Activated gamma-delta T cell treated with Interleukin-2 at 50 U/mL for 16 hours (primary cell): ENCODE measurements at places on chromosomes 12 and 14.

GRCh38 chr12:94762259-94762942 lies 112.0 kb upstream of the TMCC3 start:
- DNase-seq: no peak

GRCh38 chr14:38243696-38244240 lies 12.1 kb downstream of the CLEC14A start:
- DNase-seq: no peak

GRCh38 chr12:25308756-25309155 lies 58.0 kb upstream of the KRAS start:
- no peak for DNase-seq

DNA sequence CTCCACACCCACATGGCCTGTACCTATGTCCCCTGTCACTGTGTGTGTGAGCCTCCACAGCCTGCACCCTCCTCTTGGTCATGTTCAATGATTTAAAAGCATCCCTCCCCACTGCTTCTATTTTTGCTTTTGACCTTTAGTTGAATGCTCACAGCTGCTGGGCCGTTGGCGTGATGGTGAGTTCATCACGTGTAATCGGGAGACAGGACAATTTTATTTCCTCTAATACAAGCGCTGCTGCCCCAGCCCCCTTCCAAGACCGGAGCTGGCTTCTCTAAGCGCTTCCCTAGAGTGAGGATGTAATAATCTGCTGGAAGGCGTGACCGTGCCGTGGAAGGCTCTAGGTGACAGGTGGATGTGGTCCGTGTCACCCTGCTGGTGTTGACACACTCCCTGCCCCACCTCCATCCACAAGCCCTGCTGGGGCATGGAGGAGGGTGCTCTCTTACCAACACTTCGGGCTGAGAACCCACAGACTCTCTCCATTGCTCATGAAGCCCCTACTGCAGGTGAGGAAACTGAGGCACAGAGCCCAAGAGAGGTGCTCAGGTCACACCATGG lies 25.4 kb downstream of the CCDC85C start:
- DNase-seq: no peak

- no peak for DNase-seq
Observed at GRCh38 chr12:67582238-67582834, 66.2 kb upstream of the DYRK2 start.

DNA sequence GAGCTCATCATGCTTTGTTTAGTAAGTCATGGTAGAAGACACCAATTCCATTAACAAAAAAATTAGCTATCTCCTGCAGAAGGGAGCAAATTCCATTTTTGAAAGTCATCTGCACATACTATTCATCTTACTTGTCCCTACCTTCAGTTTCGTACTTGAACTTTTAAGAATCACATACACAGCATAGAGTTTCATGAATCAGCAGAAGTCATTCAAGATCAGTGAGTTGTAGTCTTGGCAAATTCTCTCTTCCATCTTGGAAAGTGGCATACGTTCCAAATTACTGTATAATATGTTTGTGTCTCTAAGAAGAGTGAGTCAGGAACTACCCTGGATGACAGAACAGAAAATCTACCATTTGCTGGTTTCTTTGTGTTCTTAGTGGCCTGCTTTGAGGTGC lies 14.1 kb downstream of the VRK1 start:
- DNase-seq: no peak

DNA sequence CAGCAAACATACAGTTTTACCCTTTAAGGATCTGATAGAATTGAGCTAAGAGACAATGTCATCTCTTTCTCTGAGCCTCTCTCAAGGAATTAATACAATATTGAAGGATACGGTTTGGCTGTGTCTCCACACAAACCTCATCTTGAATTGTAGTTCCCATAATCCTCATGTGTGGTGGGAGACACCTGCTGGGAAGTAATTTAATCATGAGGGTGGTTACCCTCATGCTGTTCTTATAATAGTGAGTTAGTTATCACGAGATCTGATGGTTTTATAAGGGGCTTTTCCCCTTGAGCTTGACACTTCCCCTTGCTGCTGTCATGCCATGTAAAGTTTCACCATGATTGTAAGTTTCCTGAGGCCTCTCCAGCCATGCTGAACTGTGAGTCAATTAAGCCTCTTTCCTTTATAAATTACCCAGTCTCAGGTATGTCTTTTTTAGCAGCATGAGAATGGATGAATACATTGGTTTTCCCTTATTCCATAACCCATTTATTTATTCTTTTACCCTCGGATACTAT lies 47.6 kb downstream of the TMEM30B start:
- DNase-seq: no peak

GRCh38 chr12:57185906-57186508 lies 30.6 kb upstream of the NXPH4 start:
- no peak for DNase-seq

DNA sequence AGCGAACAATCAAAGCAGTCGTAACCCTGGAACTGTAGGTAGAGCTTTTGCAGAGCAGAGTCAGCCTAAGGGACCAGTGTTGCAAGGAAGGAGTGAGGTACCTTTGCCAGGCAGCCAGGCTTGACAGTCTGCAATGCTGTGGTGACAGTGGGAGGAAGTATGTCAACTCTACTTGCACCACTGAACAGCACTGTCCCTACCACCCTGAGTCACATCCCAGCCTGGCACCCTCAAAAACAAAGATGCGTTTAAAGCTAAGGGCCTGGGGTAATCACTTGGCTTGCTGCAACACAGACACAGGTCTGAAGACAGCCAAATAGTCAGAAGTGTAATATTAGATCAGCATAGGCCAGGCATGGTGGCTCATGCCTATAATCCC lies 141.9 kb downstream of the DPF3 start:
- no peak for DNase-seq

DNA sequence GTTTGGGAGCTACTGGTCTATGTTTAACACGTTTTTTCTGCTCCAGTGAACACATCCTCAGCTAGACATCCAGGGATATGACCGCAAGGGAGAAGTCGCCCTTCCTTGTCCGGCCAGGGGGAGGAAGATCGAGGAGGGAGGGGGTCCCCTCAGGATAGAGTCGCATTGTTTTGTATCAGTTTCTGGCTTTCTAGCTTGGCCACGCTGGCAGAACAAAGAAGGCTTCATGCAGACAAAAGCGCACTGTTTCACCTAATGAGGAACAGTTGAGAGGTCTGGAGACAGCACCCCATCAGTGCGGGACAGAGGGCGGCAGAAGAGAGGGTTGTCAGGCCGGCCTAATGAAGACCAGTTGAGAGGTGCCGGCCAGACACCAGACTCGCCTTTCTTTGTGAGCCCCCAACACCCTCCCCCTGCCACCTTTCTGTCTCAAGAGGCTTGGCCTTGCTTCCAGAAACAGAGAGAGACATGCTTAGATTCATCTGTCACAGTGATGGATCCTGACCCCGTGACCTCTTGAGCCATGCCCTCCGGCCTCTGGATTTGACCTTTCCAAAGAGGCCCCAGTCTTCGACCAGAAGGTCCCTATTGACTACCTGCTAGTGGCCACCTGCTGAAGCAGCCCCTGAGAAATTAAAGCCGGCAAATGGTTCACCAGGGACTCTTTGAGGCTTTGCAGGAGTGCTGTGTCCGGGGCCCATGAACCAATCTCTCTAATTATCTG lies 254.7 kb upstream of the TBX3 start:
- no peak for DNase-seq

DNA sequence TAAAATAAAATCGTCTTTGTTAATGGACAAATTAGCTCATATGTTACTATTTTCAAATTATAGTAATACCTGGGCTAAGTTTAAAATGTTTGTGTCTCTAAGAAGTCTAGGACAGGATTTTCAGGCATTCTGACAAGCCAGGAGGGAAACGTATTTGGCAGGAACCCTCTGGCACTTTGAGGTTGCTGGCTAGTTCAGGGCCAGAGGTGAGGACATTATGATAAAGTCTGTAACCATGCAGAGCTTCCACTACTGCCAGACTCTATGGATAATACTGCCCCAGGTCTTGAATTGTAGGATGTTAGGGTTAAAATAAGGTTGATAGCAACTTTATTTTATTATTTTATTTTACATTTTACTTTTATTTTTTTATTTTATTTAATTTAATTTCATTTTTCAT lies 56.4 kb downstream of the RPAP3 start:
- no peak for DNase-seq

DNA sequence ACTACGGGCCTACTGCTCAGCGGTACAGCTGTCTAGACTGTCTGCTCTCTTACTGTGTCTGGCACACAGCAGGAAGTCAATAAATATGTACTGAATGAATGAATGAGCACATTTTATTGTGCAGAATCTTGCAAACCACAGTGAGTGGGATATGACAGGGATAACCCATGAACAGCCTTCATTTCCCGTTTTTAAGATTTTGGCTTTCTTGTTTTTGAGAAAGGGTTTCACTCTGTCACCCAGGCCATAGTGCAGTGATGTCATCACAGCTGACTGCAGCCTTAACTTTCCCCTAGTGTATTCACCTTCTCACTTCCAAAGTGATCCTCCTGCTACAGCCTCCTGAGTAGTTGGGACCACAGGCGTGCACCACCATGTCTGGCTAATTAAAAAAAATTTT lies 203.1 kb downstream of the AEBP2 start:
- DNase-seq: no peak

DNA sequence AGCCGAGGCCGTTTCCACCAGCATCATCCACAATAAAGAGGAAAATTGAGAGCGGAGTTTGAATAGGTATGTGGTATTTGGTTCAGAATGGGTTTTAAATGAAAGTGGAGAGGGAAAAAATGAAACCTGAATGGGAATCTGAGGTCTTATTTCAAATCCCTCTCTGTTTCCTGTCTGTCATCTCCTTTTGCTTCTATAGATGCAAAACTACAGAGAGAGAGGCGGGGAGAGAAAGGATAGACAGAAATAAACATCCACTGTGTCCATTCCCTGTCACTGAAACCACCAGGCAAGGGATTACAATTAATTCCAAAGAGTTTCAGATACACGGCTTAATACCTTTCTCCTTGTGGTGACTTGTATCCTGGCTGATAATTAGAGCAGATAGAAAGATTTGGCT lies 102.3 kb downstream of the DAD1 start:
- no peak for DNase-seq

GRCh38 chr14:32018391-32019092 lies 58.6 kb upstream of the ARHGAP5 start:
- DNase-seq: no peak

DNA sequence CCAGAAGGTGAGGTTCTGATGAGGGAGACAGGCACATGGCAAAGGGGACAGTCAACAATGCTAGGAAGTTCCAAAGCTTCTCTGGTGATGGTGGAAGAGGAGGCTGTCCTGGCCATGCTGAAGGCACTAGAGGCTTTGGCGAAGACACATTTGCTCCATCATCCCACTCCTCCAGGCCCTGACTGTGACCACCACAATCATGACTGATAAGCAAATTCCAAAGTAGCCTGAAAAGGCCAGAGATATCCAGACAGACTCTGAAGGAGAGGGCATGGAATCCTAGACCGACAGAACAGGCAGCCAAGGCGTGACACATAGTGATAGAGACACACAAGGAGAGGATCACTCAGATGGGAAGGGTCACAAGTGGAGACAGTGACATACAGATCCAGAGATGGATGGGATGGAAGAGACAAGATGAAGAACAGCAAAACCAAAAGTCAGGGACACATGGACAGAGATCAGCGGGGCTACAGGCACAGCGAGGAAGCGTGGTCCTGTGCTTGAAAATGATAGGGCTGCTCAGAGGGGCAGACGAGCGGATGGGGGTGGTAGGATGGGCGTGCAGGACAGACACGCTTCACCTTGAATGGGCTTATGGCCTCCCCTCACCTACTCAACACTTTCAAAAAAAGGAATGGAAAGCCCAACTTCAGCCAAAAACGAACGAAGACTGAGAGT lies 1.3 kb downstream of the ZFHX2 start:
- no peak for DNase-seq

DNA sequence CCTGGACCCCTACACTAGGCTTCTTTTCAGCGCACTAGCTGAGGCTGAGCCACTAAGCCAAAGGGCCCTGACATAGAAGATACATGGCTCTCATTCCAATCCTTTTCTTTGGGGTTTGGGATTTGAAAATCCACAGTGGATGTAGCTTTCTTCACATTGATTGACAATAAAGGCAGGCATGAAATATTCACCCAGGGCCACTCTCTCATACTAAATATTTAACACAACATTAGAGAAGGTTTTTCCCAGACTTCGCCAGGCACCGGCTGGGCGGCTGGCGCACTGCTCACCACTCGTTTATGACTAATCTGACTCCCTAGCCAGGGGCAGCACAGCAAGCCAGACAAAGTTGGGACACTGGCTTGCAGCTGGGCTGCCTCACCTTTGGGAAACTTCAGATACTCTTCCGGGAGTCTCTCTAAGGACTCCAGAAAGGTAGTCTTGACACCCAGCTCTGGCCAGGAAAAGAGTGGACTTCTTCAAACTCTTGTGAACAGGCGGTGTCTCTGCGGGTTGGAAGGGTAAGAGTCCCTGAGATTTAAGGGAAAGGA lies 699 bp upstream of the HOXC11 start:
- DNase-seq: no peak

DNA sequence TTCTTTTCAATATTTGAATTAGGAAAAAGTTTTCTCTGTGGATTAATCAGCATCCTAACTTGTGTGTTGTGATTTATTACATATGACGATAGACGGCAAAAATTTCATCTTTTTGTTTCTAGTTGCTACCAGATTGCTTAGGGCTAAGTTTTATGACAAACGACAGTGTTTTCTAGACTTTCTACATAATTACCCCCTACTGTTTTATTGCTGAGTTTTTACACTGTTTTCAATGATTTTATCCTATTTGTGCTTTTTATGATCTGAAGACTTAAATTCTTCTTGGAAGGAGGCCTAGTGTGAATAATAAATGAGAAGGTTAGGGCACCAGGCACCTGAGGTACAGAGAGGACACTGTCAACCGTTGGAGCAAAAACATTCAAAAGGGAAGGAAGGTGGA lies 88.1 kb downstream of the TXNDC16 start:
- no peak for DNase-seq

- no peak for DNase-seq
Observed at GRCh38 chr12:6574576-6575295, 6.6 kb upstream of the NOP2 start.

GRCh38 chr14:85175556-85175955 lies 354.4 kb upstream of the FLRT2 start:
- DNase-seq: no peak

GRCh38 chr12:132602572-132603239 lies 7.7 kb downstream of the LRCOL1 start:
- no peak for DNase-seq

DNA sequence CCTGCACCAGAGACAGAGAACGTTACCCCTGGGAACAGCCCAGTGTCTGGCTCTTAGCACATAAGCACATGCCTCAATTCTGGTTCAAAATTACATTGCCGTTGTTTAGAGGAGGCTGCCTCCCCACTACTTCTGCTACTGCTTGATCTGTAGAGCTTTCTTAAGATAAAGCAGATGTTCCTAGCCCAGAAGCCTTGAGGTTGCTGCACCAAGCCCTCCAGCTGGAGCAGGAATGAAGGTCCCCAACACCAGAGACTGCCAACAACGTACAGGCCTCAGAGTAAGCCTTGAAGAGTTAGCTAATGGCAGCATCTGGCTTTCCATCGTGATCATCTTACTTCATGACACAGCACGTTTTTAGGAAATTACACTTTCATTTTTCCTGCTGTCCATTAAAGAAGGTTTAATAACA lies 34.7 kb upstream of the AMIGO2 start:
- DNase-seq: no peak
